ENCODE measurements at places on chromosomes 13 and 19. TPM values are rescaled to one million over a fixed set of nuclear protein-coding genes. Genes with fewer than 3 reads are reported as not detected.

- peak; percentile 18 for DNase-seq
Measured at GRCh38 chr13:113013878-113014751, 45.1 kb downstream of the MCF2L start.

The CEACAM7 gene
- 0.44 TPM for total RNA-seq

GRCh38 chr13:22961835-22962537 lies 218.8 kb upstream of the SGCG start:
- no peak for DNase-seq

GRCh38 chr13:31204592-31204991 lies 4.8 kb downstream of the B3GLCT start:
- peak; percentile 72 for DNase-seq

DNA sequence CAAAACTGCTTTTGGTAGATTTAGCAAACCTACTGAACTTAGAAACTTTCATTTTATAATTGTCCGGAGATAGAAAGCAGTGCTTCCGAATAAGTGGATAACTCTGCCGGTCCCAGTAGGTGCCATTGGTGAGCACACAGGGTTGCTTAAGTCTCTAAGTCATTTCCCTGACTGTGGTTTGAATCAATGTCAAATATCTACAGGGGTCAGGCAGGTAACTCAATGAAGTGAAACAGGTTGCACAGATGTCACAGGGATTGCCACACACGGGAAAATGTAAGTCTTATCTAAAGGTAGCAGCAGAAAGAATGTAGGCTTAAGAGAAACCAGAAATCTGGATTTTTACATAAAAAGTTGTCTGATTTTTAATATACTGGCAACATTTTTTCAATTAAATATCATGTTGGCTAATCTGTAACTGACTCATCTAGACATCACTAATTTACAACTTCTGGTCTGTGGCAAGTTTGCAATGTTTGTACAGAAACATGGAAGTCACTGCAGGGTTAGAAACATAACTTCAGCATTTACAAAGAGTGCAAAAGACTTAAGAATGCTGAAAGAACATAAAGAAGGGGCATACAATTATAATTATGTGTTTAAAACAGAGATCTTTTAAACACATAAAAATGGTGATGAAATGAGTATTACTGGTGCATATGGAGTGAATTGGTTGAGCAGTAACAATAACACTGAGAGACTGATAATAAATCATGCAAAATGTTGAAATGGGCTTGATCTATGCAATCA lies 14.3 kb upstream of the LRRC63 start:
- no peak for DNase-seq

The TLE5 gene
- 103 TPM for total RNA-seq

GRCh38 chr13:76472916-76473315 lies 413.3 kb downstream of the KCTD12 start:
- no peak for DNase-seq

- DNase-seq = no peak
Measured at GRCh38 chr19:18794692-18795091, 3.6 kb upstream of the COMP start.

The KLHL1 gene
- not detected for total RNA-seq

The NLRP8 gene
- not detected for total RNA-seq

The ZNF547 gene
- total RNA-seq = 1.7 TPM

The PRRG2 gene
- 12.5 TPM for total RNA-seq

The DACT3 gene
- total RNA-seq = 0.22 TPM

DNA sequence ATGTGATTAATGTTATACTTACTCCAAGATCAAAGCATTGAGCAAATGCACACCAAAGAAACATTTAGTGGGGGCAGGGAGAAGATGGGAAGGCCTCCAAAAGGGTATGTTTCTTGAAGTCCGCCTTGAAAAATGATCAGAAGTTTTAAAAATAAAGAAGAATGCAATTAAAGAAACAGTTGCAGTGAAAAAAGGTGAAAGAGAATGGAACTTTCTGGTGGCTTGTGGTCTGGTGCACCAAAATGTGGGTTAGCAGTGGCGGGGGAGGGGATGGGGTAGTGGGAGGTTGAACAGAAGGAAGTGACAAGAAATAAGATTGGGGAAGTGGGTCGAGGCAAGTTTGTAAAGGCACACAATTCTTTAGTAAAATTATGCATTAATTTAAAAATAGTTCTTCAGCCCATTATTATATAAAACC lies 2.5 kb downstream of the LCP1 start:
- no peak for DNase-seq

GRCh38 chr19:15393963-15394362 lies 14.4 kb upstream of the AKAP8 start:
- DNase-seq = no peak

The CNN2 gene
- total RNA-seq = 59.1 TPM

DNA sequence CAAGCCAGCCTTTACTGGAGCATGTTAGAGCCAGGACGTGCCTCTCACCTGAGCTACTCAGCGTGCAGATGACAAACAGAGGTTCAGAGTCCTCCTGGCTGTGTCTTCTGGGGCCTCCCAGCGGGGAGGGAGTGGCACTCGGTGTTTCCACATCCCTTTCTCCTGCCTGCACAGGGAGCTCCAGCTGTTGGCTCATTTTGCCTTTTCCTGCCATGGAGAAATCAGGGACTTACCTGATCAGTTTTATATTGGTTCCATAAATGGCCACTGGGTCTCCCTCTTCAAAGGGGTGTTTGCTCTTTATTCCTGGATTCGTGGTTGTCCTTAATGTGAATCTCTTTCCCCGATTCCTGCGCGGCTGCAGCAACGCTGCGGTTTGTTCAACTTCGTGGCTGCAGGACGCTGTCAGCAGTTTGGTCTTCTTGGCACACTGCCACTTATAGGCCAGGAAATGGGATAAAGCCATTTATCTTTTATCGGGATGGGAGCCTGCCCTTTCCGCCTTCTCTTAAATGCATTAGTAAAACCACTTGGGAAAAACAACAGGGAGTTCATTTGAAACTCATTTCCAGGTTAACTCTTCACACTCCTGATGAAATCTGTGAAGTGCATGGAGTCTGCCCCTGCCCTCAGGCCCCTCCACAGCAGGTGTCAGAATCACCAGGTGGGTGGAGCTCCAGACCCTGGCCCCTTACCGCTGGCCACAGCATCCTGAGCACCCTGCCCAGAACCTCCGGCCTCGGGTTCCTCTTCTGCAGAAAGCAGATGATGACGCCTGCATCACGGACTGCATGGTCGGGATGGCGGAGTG lies 39.8 kb upstream of the MCF2L start:
- DNase-seq = peak; percentile 90

DNA sequence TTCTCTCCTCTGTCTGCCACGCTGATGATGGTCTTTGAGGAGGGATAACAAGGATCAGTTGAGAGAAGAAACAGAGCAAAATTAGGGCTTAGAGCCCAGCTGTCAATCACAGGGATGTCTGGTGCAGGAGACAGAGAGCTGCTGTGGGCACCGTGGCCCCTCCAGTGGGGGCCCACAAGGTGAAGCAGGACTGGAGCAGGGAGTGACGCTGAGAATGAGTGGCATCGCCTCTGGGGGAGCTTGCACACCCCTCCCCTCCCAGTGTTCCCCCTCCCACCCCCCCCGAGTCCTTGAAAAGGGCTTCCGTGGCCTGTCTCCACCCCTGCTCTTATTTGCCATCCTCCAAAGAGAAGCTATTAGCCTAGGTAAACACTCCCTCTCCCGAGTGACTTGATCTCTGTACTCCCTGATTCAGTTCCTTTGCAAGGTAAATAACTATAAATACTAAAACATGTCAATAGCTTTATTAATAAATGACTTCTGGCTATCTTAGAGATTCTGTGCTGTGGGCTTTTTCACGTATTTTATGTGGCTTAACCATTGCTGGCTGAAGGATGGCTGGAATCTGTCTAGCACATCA lies 440.0 kb downstream of the ZNF536 start:
- DNase-seq = no peak

The SLC7A10 gene
- total RNA-seq = not detected

DNA sequence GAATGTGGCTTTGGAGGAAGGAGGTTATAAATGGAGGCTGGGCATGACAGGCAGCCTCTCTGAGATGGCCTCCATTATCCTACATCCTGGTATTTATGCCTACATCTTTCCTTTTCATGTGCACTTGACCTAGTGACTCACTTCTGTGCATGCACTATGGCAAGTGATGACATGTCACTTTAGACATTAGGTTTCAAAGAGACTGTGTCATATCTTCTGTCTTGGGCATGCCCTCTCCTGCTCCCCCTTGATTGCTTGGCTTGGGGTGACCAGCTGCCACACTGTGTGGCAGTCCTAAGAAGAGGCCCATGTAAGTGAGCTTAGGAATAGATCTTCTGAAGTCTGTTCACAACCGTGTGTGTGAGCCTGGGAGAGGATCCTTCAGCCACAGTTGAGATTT lies 472.8 kb downstream of the FGF9 start:
- DNase-seq = no peak

The SHISA2 gene
- 1.8 TPM for total RNA-seq

All from lung microvascular endothelial cell (primary cell).